ENCODE measurements at places on chromosomes 2 and 18. TPM values are rescaled to one million over a fixed set of nuclear protein-coding genes. Genes with fewer than 3 reads are reported as not detected.

GREB1L gene
- polyA plus RNA-seq, result 5.0 TPM

PRLH gene
- not detected for polyA plus RNA-seq

LYPD6 gene
- 0.93 TPM for polyA plus RNA-seq

DYSF gene
- polyA plus RNA-seq, result not detected

RAB17 gene
- polyA plus RNA-seq, result not detected

SRD5A2 gene
- polyA plus RNA-seq, result not detected
